CD8-positive, alpha-beta T cell (primary cell): ENCODE measurements at places on chromosomes 4 and X.

DNA sequence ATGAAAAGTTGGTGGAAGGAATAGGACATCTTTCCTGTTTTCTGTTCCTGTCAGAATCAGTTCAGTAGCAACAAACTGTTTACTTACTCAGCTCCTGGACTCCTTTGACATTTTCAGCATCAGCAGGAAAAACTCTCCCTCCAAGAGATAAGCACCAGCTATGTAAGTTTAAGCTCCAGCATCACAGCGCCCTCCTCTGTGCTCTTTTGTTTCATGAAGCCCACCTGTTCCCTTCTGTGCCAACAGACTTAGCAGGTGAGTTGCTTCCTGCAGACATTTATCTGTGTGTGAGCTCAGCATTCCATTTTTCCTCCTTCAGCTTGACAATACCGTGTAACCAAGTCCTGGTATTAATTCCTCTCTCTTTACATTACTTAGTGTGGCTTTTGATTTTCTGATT is 644.1 kb upstream of the AGA start:
- no peak for DNase-seq

GRCh38 chr4:106527316-106527715 is 158.7 kb upstream of the GIMD1 start:
- no peak for DNase-seq

DNA sequence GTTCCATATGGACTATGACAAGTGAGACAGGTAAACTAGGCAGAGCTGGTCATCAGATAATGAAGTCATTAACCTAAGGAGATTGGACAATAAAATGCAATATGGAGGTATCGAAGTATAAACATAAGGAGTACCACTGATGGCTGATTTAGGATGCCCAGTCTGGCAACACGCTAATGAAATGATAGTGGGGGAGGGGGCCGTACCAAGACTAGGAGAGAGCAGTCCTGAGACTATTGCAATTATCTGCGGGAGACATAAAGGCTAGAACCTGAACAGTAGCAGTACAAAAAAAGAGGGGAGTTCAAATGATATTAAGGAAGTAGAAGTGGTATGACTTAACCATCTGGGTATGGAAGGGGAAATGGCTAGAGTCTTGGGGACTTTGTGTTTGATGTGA is 2.3 kb downstream of the F9 start:
- DNase-seq: no peak

DNA sequence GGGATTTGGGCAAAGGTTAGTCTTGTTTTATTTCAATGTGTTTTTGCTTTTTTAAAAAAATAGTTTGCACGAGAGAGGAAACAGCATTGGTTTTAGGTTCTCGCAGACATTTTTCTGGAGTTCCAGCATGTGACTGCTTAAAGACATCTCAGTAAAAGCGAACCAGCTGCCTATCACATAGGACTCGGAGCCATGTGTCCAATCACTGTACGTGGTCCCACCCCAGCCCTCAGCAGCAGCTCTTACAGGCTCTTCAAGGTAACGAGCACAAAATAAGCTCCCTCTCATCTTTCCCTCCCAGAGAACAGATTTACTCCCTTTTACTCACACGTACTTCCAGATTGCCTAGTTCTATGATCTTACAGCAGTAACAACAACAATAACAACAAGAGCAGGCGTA is 68.7 kb downstream of the MCF2 start:
- DNase-seq: no peak

DNA sequence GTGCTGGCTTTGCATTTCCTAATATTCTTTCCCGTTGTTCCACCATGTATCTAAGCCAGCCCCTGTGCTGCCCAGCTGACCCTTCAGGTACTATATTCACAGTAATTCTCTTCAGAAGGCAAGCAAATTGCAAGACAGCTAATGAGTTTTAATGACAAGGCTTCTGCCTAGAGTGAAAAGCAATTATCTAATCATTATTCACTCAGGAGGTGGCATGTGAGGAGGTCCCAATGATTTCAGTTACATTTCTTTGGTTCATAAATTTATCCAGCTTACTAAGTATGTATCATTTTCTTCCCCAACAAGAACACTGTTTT is 123.0 kb downstream of the RASGEF1B start:
- no peak for DNase-seq

- no peak for DNase-seq
Measured at GRCh38 chr4:5237086-5237660, 185.9 kb downstream of the STK32B start.

GRCh38 chr4:184028561-184029374 is 123.7 kb downstream of the STOX2 start:
- DNase-seq: peak; percentile 9

- no peak for DNase-seq
Measured at GRCh38 chr4:36841583-36842326, 402.8 kb upstream of the NWD2 start.

- no peak for DNase-seq
Measured at GRCh38 chr4:85005865-85006377, 39.4 kb upstream of the WDFY3 start.

DNA sequence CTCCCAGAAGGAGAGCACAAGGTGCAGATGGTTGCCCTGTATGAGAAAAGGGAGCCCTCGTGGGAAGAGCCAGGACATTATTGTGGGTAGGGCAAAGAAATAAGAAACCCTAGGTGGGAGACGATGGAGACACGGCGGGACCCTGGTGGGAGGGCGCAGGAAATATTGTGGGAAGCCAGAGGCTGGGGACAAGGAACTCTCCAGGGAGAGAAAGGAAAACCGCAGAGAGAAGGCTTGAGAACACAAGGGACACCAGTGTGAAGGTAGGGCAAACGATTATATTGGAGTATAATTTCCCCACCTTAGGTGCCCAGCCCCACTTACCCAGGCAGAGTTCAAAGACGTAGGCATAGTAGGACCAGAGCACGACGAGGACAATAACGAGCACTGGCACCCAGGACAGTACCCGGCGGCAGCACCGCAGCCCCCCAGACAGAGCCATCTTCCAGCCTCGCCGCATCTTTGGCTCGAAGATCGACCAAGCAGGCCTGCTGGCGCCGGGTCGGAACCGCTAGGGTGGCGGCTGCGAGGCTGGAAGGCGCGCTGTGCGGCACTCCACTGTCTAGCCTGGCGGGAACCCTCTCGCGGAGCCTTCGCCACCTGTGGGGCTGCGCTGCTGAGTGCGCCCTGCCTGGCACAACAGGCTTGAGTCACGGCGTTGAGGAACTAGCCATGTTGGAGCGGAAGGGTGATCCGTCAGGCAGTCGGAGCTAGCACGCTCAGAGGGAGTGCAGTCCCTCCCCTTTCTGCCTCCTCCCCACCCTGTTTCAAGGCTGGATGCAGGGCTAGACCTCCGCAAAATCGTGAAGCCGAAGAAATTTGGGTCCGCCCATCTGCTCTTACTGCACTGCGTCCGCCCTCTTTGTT is at the start of gene ZDHHC15:
TSS of gene ZDHHC15 (minus strand) at position 473 of the 867 bp plus-strand sequence. CDS start at position 460, 13 bp downstream.
- DNase-seq: peak; percentile 17

DNA sequence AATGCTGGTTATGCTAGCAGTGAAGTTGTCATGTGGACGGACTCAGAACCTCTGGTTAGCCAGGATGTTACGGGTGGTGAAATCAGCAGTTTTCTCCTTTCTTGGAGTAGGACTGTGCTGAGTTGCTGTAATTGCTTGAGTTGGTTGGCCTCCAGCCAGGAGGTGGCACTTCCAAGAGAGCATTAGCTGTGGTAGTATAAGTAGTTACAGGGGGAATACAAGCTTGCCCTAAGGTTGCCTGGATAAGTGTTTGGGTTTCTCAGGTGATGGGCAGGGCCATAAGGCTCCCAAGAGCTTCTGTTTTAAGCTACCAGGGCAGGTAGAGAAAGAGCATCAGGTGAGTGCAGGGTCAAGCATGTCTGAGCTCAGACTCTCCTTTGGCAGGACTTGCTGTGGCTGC is 103.0 kb downstream of the ZNF518B start:
- DNase-seq: no peak

- DNase-seq: no peak
Measured at GRCh38 chrX:37776283-37776986, 3.4 kb upstream of the CYBB start.

GRCh38 chrX:100410901-100411801 is 1.1 kb upstream of the PCDH19 start:
- no peak for DNase-seq

GRCh38 chrX:68826113-68826980 is 2.5 kb upstream of the EFNB1 start:
- DNase-seq: no peak

DNA sequence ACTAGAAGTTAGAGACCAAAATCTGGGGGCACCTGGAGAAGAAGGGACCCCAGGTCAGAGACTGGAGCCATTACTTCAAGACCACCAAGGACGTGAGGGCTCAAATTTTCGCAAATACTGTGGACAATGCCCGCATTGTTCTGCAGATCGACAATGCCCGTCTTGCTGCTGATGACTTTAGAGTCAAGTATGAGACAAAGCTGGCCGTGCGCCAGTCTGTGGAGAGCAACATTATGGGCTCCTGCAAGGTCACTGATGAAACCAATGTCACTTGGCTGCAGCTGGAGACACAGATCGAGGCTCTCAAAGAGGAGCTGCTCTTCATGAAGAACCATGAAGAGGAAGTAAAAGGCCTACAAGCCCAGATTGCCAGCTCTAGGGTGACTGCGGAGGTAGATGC is 101.2 kb downstream of the NCAPG start:
- DNase-seq: no peak

- no peak for DNase-seq
Measured at GRCh38 chr4:119165767-119166166, 30.1 kb downstream of the MYOZ2 start.

GRCh38 chrX:774536-774935 is 143.9 kb downstream of the SHOX start:
- DNase-seq: no peak

GRCh38 chr4:187172340-187172761 is 448.7 kb upstream of the FAT1 start:
- DNase-seq: no peak

- no peak for DNase-seq
Measured at GRCh38 chr4:182385897-182386296, 142.7 kb downstream of the TENM3 start.

GRCh38 chr4:65656008-65656407 is 14.3 kb downstream of the EPHA5 start:
- DNase-seq: no peak

GRCh38 chr4:47715716-47716416 is 122.0 kb downstream of the CORIN start:
- no peak for DNase-seq

- DNase-seq: no peak
Measured at GRCh38 chrX:50813843-50814661, at the start of gene SHROOM4. SHROOM4 (minus strand) TSS chrX:50814194; CDS start chrX:50814018, 176 bp downstream.

- DNase-seq: no peak
Measured at GRCh38 chr4:139331185-139331584, 28.9 kb upstream of the NDUFC1 start.

DNA sequence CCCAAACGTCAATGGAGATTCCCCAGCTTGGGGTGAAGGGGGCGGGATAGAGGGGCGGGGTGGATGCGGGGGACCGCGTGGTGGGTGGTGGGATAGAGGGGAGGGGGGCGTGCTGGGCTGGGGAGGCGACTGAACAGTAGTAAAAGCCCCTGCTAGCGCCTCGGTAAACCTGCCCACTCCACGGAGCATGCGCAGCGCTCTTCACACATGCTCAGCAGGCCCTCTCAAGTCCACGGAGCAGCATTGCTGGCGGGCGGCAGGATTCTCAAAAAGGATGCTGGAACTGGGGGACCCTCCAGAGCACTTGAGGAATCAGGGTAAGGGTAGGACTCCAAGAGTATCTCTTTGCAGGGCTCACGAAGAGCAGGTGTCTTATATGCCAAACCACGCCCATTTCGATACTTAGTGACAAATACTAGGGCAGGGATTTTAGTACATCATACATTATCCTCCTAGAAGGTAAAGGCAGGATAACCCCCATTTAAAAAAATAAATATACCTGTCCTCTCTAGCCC is 378 bp upstream of the RPS6KA6 start:
- DNase-seq: peak; percentile 0

DNA sequence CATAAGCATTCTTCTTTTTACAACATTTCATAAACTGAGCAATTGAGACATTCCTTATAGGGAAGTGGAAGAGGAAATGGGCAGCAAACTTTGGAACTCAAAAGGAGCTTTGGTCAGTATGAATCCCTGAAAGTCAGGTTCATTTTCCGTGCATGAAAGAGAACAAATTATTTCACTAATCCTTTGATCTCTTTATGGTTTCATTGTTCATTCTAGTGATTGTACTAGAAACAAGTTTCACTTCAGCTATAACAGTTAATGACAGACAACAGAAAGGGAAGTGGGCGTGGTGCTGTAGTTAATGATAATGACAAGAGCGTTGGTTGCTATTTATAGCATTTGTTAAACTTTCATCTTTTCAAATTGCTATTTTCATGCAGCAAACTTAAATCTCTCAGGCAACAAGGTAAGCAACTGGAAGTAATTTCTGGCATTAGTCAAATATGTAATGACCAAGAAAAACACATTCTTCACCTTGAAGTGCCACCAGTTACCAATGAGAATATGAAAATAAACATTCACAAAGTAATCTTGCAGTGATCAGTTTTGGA is 98.4 kb downstream of the AREG start:
- no peak for DNase-seq

DNA sequence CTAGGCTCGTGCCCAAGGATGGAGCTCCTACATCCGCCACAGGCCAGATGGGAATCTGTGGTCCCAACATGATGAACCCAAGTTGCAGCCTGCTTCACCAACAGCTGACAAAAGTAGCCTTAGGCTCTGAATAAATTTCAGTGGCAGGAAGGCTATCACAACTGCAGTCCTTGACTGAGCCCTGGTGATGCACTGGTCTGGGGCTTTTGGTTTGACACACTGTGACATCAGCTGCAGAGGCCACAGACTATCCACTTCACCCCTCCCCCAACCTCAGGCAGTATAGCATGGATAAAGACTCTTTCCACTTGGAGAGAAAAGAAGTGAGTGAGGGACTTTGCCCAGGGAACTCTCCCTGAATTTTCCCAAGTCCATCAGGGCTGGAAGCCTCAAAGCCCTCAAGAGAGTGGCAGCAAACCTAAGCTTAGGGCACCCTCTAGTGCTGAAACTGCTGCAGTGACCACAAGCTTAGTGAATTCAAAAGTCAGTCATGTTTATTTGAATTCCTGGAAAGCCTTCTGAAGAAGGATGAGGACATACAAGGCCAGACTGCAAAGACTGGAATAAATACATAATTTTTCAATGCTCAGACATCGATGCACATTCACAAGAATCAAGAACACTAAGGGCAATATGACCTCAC is 135.0 kb upstream of the TENT5D start:
- DNase-seq: no peak

GRCh38 chr4:77332696-77333270 is 175.8 kb downstream of the CCNG2 start:
- DNase-seq: no peak

DNA sequence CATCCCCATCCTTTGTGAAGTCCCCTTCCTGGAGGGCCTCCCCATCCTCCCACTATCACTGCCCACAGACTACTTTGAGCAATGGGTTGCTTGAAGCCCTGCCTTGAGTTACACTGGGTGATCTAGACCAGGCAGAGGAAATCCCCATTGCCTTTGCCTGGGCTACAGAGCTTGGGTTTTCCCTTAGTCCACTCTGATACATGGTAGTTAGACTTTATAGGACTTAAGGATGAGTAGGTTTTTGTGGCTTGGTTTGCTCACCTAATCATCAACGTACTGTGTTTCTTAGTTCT is 56.6 kb downstream of the TMEM131L start:
- DNase-seq: no peak

GRCh38 chr4:142126890-142127497 is 490.6 kb downstream of the IL15 start:
- peak; percentile 59 for DNase-seq

- no peak for DNase-seq
Measured at GRCh38 chrX:105451401-105451800, 230.9 kb upstream of the TEX13A start.
